ENCODE measurements at places on chromosomes 3 and 15.

GRCh38 chr3:14926592-14926991, 20.8 kb upstream of the NR2C2 start:
- no peak for DNase-seq

GRCh38 chr3:66297260-66297873, 76.6 kb downstream of the SLC25A26 start:
- no peak for DNase-seq

GRCh38 chr15:94509259-94509658, 277.9 kb downstream of the MCTP2 start:
- peak; percentile 49 for DNase-seq

- no peak for DNase-seq
Measured at GRCh38 chr15:101391431-101391830, 96.4 kb upstream of the SNRPA1 start.

GRCh38 chr3:123261666-123262065, 59.9 kb downstream of the SEC22A start:
- no peak for DNase-seq

DNA sequence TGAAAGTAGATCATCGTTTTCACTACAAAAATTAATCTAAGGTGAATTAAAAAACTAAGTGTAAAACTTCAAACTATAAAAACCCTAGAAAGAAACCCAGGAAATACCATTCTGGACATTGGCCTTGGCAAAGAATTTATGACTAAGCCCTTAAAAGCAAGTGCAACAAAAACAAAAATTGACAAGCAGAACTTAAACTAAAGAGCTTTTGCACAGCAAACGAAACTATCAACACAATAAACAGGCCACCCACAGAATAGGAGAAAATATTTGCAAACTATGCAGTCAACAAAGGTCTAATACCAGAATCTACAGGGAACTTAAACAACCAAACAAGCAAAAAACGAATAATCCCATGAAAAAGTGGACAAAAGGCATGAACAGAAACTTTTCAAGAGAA, 302.0 kb downstream of the CHST2 start:
- DNase-seq = no peak

DNA sequence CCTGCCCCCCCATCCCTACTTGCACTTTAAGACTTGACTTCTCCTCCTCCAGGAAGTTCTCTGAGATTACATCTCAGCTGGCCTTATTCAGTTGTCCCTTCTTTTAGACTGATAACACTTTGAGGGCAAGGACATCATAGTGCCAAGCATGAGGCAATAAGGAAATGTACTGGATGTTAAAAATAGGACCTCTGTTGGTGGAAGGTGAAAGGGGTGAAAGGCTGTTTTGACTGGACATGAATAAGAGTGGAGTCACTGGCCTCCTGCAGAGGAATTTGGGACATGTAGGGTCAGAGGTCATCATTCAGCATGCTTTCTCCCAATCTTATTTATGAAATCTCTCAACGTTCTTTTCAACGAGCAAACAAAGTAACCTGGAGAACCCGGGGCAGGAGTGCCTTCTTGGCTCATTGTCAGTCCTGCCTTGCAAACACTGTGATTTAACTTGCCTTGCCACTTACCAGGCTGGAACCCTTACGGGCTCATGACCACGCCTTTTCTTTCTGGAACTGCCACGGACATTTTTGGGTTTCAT, 38.6 kb downstream of the TRIM71 start:
- DNase-seq = no peak

DNA sequence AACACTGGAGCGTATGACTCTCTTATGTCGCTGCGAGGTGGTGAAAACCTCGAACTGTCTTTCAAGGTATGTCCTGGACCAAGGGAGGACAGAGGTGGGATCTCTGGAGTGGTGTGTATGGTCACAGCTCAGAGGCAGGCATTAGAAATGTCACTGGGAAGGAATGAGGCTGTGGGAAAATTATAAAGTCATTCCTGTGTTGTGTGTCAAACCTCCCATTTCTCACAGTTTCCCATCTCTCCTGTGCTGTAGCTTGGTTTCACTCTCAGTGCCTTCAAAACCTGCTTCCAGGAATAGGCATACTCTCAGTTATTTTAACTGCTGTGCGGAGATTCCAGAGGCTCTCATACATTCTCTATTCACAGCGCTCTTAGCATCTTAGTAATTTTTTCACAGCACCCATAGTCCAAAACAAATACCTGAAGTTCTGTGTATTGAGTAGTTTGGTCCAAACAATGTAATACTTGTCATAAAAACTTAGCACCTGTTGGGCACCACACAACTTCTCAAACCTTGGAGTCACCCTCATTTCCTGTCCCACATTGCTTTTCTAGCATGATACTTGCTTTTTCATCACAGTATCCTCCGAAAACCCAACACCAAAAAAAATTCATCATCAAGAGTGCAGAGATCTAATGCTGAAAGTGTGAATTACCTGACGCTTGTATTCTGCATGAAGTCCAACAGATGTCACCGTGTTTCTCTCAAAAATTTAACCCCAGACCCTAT, 36.9 kb downstream of the GALNT15 start:
- no peak for DNase-seq

- no peak for DNase-seq
Measured at GRCh38 chr3:174398761-174399160, 460.4 kb upstream of the NAALADL2 start.

GRCh38 chr3:198043119-198043518, 83.1 kb downstream of the LMLN start:
- no peak for DNase-seq

DNA sequence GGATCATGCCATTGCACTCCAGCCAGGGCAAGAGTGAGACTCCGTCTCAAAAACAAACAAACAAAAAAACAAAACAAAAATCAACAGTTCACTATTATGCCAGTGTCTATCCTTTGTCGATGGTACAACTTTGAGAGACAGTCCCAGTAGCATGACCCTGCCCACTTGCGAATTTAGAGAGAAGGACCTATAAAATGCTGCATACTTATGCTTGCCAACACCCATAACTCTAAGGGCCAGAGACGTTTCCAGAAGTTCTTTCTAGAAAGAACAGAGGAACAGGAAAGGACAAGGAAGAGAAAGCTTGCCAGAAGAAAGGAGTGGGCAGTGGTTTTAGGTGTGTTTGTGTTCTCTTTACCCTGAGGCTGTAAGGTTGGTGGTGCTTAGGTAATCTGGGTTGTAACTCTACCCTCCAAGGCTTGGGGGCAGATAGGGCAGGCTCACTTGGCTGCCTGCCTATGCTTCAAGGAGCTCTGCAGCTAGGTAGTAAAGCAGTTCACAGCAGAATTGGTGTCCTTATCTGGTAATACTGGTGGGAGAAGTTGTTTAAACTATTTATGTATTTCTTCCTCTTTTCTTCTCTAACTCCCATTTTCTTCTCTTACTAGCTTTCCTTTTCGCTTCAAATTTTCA, 50.6 kb upstream of the SPPL2A start:
- no peak for DNase-seq
